Renal pelvis (tissue), 12 donors: ENCODE measurements at places on chromosomes 6 and 20. TPM values are rescaled to one million over a fixed set of nuclear protein-coding genes. Genes with fewer than 3 reads are reported as not detected.

DNA sequence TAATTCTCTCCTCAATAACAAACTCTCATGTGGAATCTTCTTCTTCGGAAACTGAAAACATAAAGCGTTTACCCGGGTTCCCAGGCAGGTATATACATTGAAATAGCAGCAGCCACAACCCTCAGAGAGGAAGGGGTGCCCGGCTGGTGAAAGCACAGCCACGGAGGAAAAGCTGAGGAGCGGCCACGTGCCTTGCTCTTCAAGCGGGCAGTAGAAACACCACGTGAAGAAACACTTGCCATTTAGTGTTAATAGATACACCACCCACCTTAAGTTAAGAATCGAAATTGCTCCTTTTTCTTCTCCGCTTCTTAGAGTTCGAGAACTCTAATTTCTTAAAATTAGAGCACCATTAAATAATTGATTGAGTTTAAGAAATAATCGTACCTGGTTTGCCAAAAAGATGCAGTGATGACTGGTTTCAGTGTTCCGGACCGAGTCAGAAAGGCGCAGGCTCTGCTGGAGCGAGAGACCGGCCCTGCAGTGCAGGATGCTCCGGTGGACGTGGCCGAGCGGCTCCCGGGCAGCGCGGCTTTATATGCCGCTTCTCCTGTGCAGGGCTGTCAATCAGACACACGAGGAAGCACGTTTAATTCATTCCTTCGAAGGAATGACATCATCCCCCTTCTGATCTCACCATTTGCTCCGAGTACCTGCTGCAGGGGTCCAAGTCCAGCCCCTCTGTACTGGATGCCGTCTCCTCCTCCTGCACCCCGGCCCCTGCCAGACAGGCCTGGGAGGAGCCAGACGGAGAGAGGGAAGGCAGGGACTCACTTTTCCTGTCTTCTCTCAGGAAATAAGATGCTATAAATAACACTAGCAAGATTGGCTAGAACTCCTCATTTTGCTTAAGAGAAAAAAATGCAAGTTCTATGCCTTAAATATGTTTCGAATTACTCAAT is at the start of gene THBS2:
Gene THBS2 (minus strand): TSS at position 510 of the 902 bp plus-strand sequence. CDS start 3,062 bp downstream, outside the sequence.
- no peak for DNase-seq

DNA sequence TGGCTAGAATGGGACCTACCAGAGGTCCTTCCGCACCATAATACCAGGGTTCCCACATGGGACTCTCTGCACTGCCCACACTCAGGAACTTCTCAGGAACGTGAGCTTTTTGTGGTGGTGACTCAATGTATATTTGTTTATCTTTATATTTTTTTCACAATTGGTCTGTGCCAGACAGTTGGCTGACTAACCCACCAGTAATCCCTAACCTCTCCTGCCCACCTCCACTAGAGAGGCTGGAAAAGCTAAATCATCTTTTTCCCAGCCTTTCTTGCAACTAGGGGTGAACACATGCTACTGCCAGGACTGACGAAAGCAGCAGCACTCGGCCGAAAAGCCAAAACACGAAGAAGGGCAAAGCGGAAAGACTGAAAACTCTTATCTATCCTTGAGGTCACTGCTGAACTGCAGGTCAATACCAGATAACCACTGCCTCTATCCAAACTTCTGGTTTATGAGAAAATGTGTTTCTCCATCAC is 112.9 kb downstream of the TRERF1 start:
- DNase-seq: no peak

GRCh38 chr20:10239954-10240353 is 21.3 kb downstream of the SNAP25 start:
- peak; percentile 10 for DNase-seq

GRCh38 chr20:9884666-9885065 is 45.8 kb upstream of the PAK5 start:
- DNase-seq: no peak

TMC2 gene
- polyA plus RNA-seq: 0.23 TPM
